ENCODE measurements at places on chromosomes 6 and 20.

DNA sequence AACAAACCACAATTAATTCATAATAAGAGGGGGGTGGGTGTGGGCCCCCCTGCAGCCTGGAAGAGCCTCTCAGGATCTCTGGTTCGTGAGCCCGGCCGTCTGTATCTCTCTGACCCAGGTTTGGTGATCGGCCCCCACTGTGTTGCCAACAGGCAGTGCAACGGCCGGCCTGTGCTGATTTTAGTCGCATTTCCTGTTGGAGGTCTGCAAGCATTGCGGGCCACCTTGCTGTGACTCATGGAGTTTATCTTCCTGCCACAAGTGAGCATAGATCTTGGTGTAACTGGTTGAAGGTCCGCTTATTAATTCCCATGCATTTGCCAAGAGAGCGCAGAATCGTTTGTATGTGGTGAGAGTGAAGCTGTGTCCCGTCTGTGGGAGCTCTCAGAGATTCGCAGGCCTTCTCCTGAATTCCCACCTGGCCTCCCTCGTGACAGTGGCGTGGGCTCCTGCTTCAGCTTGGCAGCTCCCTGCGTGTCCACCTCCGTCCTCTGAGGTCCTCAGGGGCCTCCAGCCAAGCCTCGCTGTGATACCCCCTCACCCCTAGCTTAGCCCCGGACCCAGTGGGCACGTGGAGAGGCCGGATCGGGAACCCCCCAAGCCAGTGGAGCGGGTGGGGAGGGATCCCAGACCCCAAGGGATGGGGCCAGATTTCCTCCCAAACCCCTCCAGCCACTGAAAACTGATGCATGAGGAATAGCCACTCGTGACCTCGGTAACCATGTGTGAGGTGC is 269.8 kb downstream of the CDH4 start:
- no peaks in the 10 kb centered on the region for H3K36me3 ChIP-seq
- H3K27ac ChIP-seq = no peak overlapping the region
- H3K4me3 ChIP-seq = no peak overlapping the region

- H3K27me3 ChIP-seq = no peaks in the 10 kb centered on the region
- no peaks in the 10 kb centered on the region for H3K36me3 ChIP-seq
- H3K27ac ChIP-seq = no peak overlapping the region
- no peak overlapping the region for H3K4me3 ChIP-seq
- H3K4me1 ChIP-seq = no peaks in the 10 kb centered on the region
These were observed 3.9 kb downstream of the RAB44 start for GRCh38 chr6:36701401-36701991.

- H3K27me3 ChIP-seq = no peaks in the 10 kb centered on the region
- peak overlapping the region; percentile 66 for H3K27ac ChIP-seq
- no peaks in the 10 kb centered on the region for H3K36me3 ChIP-seq
These were observed 5.2 kb downstream of the BCAS4 start for GRCh38 chr20:50799890-50800550.

- H3K27ac ChIP-seq = no peak overlapping the region
- no peak overlapping the region for H3K4me3 ChIP-seq
- H3K4me1 ChIP-seq = no peaks in the 10 kb centered on the region
- no peak for DNase-seq
These were observed 403.9 kb upstream of the SULF2 start for GRCh38 chr20:48189181-48189580.

GRCh38 chr20:57332105-57333089 is 2.8 kb downstream of the SPO11 start:
- H3K27me3 ChIP-seq = peaks cover 5% of the 10 kb centered on the region
- H3K4me3 ChIP-seq = no peak overlapping the region
- no peak overlapping the region for H3K27ac ChIP-seq
- no peaks in the 10 kb centered on the region for H3K36me3 ChIP-seq
- H3K4me1 ChIP-seq = no peaks in the 10 kb centered on the region
- DNase-seq = no peak

DNA sequence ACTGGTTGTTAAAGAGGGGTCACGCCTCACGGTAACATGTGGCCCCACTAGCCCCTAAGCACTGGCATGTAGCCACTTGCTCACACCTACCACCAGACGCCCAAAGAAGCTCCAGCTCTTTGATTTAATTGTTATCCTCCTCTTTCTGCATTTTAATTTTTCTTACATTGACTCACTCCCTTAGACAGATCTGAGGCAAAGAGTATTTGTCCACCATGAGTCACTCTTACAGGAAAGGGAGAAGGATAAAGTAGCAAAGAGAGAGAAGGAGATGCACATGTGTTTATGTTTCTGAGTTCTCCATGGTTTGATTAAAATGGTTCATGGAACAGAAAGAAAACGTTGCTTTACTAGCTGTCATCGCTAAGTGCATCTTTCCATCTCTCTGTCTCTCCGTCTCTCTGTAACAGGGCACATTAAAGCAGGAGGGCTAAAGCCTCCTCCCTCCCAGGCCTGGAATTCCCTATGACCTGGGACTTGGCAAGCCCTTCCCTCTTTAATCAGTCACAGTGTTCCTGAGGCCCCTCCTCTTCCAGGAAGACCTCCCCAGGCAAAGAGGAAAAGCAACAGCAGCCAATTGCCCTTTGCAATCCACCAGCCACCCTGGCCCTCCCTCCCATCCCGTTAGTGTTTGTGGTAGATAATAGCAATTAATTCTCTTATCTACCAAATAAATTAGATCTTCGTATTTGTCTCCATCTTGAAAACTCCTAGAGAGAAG is 112.8 kb upstream of the TSHZ2 start:
- no peak for DNase-seq
- peak overlapping the region; percentile 69 for H3K27ac ChIP-seq
- H3K36me3 ChIP-seq = no peaks in the 10 kb centered on the region

DNA sequence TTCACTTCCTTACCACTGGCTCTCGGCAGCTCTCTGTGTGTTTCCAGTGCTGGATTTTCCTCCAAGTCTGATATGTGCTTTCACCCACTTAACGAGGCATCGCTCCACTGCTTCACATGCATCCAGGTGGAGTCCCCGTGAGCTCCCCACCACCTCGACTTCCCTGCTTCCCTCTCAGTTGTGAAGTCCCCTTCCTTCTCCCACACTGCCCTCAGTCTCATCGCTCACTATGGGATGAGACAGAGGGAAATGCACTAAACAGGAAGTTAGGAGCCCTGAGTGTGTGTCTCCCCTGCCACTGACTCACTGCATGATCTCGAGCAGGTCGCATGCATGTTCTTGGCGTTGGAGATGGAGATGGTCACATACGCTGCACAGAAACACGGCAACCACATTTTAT is 84.0 kb downstream of the MTHFD1L start:
- no peak overlapping the region for H3K4me3 ChIP-seq
- no peak for DNase-seq
- H3K27me3 ChIP-seq = no peaks in the 10 kb centered on the region

GRCh38 chr6:109074133-109074415 is 20.6 kb downstream of the SESN1 start:
- H3K27ac ChIP-seq = no peak overlapping the region
- DNase-seq = no peak
- no peaks in the 10 kb centered on the region for H3K27me3 ChIP-seq
- no peak overlapping the region for H3K4me3 ChIP-seq
- no peaks in the 10 kb centered on the region for H3K36me3 ChIP-seq

GRCh38 chr6:6943421-6943820 is 164.3 kb upstream of the RREB1 start:
- no peaks in the 10 kb centered on the region for H3K27me3 ChIP-seq
- no peaks in the 10 kb centered on the region for H3K36me3 ChIP-seq
- no peak for DNase-seq
- no peak overlapping the region for H3K27ac ChIP-seq
- no peaks in the 10 kb centered on the region for H3K4me1 ChIP-seq
- no peak overlapping the region for H3K4me3 ChIP-seq

DNA sequence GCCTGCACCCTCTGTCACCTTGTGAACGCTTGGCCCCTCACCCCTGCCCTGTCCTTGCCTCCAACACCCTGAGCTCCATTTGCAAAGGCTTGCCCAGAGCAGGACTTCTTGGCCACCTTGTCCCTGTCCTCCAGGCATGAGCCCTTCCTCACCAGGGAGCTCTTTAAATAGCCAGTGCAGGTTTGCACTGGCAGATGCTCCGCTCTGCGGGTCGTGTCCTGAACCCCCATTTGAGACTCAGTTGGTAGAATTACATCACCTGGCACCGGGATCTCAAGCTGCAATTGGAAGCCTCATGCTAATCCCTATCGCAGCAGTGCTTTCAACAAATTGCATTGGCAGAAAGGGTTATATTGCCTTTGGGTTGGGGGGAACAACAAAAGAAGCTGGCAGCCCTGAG is 85.9 kb downstream of the TRMT6 start:
- no peak overlapping the region for H3K4me3 ChIP-seq
- H3K4me1 ChIP-seq = no peaks in the 10 kb centered on the region
- no peaks in the 10 kb centered on the region for H3K36me3 ChIP-seq
- no peak for DNase-seq
- no peak overlapping the region for H3K27ac ChIP-seq
- no peaks in the 10 kb centered on the region for H3K27me3 ChIP-seq

- no peak for DNase-seq
- H3K36me3 ChIP-seq = no peaks in the 10 kb centered on the region
These were observed 141.9 kb downstream of the ID4 start for GRCh38 chr6:19979059-19979458.

GRCh38 chr6:112227992-112228391 is 26.4 kb downstream of the LAMA4 start:
- peaks cover 2% of the 10 kb centered on the region for H3K4me1 ChIP-seq
- no peaks in the 10 kb centered on the region for H3K36me3 ChIP-seq
- no peaks in the 10 kb centered on the region for H3K27me3 ChIP-seq
- no peak overlapping the region for H3K4me3 ChIP-seq

DNA sequence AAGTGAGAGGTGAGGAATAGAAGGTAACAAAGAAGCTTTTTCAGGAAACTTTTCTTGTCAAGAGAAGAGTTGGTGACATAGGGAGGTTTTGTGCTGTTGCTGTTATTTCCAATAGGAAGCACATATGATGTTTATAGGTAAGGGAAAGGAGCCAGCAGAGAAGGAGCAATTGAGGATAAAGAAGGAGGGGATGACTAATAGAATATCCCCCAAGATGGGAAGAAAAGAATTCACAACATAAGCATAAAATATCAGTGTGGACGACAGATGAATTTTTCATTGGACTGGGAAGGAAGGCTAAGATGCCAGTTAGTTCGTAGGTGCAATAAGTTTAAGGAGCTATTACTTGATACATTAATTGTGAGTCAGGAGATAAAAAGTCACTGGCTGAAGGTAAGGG is 8.5 kb upstream of the BEND6 start:
- no peak overlapping the region for H3K4me3 ChIP-seq
- no peaks in the 10 kb centered on the region for H3K27me3 ChIP-seq
- no peak for DNase-seq
- H3K27ac ChIP-seq = no peak overlapping the region
- no peaks in the 10 kb centered on the region for H3K4me1 ChIP-seq

- DNase-seq = no peak
- H3K36me3 ChIP-seq = no peaks in the 10 kb centered on the region
- no peaks in the 10 kb centered on the region for H3K27me3 ChIP-seq
- H3K4me1 ChIP-seq = peaks cover under 1% of the 10 kb centered on the region
- no peak overlapping the region for H3K27ac ChIP-seq
- H3K4me3 ChIP-seq = no peak overlapping the region
These were observed 107.4 kb upstream of the NAA20 start for GRCh38 chr20:19909725-19910124.

DNA sequence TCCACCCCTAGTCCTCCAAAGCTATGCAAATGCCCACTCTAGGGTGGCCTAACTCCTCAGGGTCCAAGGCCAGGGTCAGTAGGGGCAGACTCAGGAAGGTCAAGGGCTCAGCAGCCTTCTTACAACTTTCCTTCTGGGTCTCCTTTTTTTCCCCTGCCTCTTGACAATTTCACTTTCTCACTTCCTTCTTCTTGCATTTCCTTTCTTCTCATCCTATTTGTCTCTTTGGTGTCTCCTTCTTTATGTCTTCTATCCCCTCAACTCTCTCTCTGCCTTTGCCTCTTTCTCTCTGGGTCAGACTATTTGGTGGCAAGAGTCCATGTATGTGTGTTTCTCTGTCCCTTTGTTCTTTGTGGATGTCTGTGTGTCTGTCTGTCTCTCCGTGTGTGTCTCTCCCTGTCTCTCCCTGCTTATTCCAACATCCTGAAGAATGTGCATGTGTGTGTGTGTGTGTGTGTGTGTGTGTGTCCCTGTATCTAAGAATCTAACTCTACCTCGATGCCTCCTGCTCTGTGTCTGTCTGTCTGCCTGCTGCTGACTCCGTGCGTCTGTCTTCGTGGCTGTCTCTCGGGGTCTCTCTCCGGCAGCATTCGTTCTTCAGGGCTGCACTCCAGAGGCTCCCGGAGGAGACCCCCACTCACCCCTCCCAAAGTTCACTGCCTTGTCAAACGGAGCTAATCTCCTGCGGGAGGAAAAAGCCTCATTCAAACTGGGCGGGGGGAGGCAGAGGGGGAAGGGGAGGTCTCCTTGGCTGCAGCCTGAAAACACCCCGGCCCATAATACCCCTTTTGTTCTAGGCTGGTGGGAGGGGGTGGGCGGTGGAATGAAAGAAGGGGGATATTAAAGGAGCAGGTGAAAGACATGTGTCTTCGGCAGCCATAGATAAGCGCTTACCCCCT is 51.7 kb upstream of the FOXP4 start:
- no peaks in the 10 kb centered on the region for H3K27me3 ChIP-seq
- DNase-seq = no peak

DNA sequence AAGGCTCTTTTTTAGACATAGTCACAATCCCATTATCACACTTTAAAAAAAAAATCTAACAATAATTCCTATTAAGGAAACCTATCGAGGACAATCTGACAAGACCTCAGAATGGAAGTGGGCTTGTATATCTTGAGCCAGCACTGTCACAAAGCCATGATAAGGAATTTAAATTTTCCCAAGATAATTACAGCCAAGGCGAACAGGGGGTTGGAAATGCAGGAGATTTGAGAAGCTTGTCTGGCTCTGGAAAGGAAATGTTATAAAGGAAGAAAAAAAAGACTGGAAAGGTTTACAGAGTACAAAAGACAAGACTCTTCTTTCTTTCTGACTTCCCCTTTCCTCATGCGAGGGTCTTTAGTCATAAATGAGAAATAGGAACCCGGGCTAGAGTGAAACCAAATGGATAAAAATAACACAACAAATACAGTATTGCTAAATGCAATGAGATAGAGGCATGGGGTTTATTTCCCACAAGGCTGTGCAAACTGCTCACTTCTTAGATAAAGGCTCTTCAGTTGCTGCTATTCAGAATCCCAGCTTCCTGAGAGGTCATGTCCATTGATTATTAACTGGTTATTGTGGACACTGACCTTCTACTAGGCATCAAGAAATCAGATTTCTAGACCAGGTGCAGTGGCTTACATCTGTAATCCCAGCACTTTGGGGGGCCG is 13.4 kb upstream of the GHRH start:
- H3K4me3 ChIP-seq = no peak overlapping the region
- no peaks in the 10 kb centered on the region for H3K4me1 ChIP-seq
- DNase-seq = no peak
- no peaks in the 10 kb centered on the region for H3K36me3 ChIP-seq

DNA sequence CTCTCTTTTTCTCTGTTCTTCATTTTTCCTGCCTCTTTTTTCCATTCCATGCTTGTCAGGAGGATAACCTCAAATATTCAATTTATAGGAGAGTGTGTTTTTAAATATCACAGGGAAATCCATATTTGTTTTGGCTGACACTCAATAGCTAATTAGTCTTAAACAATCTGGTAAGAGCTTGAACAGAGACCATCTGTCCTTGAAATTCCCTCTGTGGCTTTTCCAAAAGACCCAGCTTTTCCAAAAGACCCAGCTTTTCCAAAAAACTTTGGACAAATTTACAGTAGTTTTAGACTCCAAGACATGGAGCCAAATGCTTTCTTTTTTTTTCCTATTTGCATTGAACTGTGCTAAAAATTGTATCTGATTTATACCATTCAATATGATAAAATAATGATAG is 127.4 kb upstream of the FAM83B start:
- no peak overlapping the region for H3K4me3 ChIP-seq
- H3K27me3 ChIP-seq = no peaks in the 10 kb centered on the region
- no peaks in the 10 kb centered on the region for H3K36me3 ChIP-seq
- H3K27ac ChIP-seq = peak overlapping the region; percentile 26
- peaks cover 9% of the 10 kb centered on the region for H3K4me1 ChIP-seq

- H3K4me3 ChIP-seq = no peak overlapping the region
- peaks cover 5% of the 10 kb centered on the region for H3K4me1 ChIP-seq
- no peaks in the 10 kb centered on the region for H3K27me3 ChIP-seq
These were observed 57.6 kb downstream of the PLCB4 start for GRCh38 chr20:9126527-9126926.
